Mammary epithelial cell (primary cell): ENCODE measurements at places on chromosomes 13 and 19. TPM values are rescaled to one million over a fixed set of nuclear protein-coding genes. Genes with fewer than 3 reads are reported as not detected.

IGFL2 gene
- polyA plus RNA-seq = 1.3 TPM

KIR3DL1 gene
- polyA plus RNA-seq = not detected

KLK6 gene
- polyA plus RNA-seq = 34.6 TPM

NLRP9 gene
- polyA plus RNA-seq = not detected

LNX2 gene
- 10.0 TPM for polyA plus RNA-seq

TM9SF2 gene
- polyA plus RNA-seq = 74.9 TPM

SPACA4 gene
- polyA plus RNA-seq = not detected

SLC7A10 gene
- not detected for polyA plus RNA-seq

CLEC17A gene
- polyA plus RNA-seq = 0.08 TPM

NAA16 gene
- polyA plus RNA-seq = 6.6 TPM

SHISA2 gene
- 0.49 TPM for polyA plus RNA-seq

PLVAP gene
- not detected for polyA plus RNA-seq

ZNF154 gene
- 0.70 TPM for polyA plus RNA-seq

KLF1 gene
- 0.07 TPM for polyA plus RNA-seq

COL4A1 gene
- 28.1 TPM for polyA plus RNA-seq

ATP1A3 gene
- polyA plus RNA-seq = 0.08 TPM
